PC-9 (cell line): ENCODE measurements at places on chromosomes 1 and 21. TPM values are rescaled to one million over a fixed set of nuclear protein-coding genes. Genes with fewer than 3 reads are reported as not detected.
A peak's percentile ranks its signal among the peaks of the same experiment; 100 is the strongest.

DNA sequence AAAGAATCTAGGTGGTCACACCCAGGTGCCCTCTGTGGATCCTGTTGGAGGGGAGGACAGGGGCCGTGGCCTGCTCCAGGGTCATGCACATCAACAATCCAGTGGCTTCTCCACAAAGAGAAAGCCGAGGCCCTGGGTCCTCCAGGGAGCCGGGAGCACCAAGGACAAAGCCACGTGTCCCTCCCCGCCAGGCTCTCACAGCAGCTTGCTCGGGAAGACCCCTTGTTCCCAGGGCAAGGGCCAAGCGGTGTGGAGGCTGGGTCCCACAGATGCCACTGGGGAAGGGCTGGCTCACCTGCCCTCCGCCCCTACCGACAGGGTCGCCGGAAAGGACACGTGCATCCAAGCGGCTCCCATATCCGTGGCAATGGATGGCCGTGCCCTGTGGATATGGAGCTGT, 192.9 kb upstream of the VAMP3 start:
- H3K27ac ChIP-seq: no peak overlapping the region
- H3K4me1 ChIP-seq: no peaks in the 10 kb centered on the region
- H3K4me3 ChIP-seq: no peak overlapping the region
- peaks cover 78% of the 10 kb centered on the region for H3K27me3 ChIP-seq

DNA sequence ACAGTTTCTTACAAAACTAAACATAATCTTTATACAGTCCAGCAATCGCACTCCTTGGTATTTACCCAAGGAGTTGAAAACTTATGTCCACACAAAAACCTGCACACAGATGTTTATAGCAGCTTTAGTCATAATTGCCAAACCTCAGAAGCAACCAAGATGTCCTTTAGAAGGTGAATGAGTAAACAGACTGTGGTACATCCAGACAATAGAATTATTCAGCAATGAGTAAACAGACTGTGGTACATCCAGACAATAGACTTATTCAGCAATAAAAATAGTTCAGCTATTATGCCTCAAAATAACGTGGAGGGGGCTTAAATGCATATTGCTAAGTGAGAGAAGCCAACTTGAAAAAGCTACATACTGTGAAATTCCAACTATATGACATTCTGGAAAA, 87.0 kb upstream of the GALNT2 start:
- H3K27ac ChIP-seq: no peak overlapping the region
- peaks cover 47% of the 10 kb centered on the region for H3K27me3 ChIP-seq
- no peaks in the 10 kb centered on the region for H3K36me3 ChIP-seq
- peaks cover 7% of the 10 kb centered on the region; the same call in 1 of the 2 replicates for H3K4me1 ChIP-seq
- H3K4me3 ChIP-seq: no peak overlapping the region

DNA sequence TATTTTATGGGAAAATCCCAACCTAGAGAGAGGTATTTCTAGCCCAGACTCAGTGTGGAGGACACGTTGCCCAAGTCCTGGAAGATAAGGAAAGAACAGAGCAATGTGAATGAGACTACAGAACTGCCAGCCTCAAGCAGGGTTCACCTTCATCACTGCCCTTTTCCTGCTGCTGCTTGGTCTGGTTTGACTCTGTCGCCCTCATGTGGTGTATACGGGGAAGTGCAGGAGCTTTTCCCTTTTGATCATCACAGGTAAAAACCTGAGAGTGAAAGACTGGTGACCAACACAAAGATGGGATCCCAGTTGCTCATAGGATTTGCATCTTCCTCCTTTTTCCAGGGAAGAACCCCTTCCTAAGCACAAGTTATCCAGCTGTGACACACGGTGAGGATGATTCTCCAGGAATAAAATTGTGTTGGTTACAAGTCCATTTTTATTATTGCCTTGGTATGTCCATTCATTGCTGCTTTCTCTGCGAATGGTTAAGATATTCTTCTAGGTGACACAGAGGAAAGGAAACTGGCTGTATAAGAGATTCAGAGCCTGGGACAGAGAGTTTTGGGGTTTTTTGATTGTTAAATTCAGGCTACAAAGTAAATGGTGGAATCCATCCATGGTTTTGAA, 89.5 kb upstream of the CD53 start:
- no peak overlapping the region for H3K27ac ChIP-seq
- H3K4me1 ChIP-seq: no peaks in the 10 kb centered on the region
- H3K36me3 ChIP-seq: no peaks in the 10 kb centered on the region
- H3K27me3 ChIP-seq: peaks cover 4% of the 10 kb centered on the region; the same call in 1 of the 2 replicates

DNA sequence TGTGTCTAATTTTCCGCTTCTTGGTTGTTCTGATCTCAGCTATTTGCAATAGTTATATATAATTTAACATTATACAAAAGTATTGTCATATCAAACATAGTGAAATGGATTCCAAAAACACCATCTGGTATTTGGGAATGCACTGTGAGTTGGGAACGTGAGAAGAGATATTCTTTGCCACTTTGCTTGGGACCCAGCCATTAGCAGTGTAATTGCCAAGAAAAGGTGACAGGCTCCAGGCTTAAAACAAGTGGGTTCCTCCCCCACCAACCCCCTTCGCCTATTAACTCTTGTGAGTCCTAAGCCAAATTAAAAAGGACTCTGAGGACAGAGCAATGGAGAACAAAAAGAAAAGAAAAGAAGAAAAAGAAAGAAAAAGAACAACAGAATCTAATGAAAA, 186.7 kb upstream of the NFIA start:
- H3K4me3 ChIP-seq: no peak overlapping the region
- no peak for DNase-seq
- no peaks in the 10 kb centered on the region for H3K27me3 ChIP-seq
- no peaks in the 10 kb centered on the region for H3K36me3 ChIP-seq
- H3K27ac ChIP-seq: no peak overlapping the region

DNA sequence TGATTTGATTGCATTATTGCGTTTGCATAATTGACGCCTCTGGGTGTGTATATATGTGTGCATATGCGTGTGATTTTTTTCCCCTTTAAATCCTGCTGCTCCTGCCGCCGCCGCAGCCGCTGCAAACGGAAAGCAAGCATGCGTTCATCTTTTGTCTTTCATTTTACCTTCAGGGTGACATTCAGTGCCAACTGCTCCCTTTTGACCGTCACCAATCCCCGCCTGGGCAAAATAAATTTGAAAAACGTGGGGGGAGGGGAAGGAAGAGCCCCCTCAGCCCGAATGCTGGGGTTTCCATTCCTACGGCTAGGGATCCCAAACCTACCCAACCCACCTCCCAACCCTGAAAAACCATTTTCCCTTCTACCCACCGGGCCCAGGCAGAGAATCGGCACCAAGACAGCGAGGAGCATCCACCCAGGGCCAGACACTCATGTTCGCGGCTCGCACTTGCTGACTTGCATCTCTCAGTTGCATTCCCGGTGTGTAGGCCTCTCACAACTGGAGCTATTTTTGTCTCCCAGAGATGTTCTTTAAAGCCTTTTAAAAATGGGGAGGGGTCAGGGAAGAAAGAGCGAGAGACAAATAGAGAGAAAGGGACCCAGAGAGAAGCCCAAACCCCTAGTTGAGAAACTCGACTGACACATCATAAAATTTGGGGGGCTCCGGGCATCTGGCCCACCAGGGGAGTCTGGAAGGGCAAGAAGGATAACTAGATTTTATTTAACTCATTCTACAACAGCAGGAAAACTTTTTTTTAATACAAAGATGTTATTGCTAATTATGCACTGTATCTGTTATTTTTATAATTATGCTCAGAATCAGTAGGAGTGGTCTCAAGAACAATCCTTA, 367.1 kb upstream of the ESRRG start:
- no peaks in the 10 kb centered on the region for H3K4me1 ChIP-seq
- H3K27me3 ChIP-seq: no peaks in the 10 kb centered on the region; the same call in 1 of the 2 replicates
- H3K36me3 ChIP-seq: no peaks in the 10 kb centered on the region
- H3K27ac ChIP-seq: no peak overlapping the region

TRIM46 gene
- total RNA-seq: 6.0 and 6.2 TPM in 2 replicates

- no peak overlapping the region for H3K4me3 ChIP-seq
- DNase-seq: no peak
- H3K4me1 ChIP-seq: no peaks in the 10 kb centered on the region
- H3K36me3 ChIP-seq: no peaks in the 10 kb centered on the region
- H3K27ac ChIP-seq: no peak overlapping the region
- H3K27me3 ChIP-seq: peaks cover 32% of the 10 kb centered on the region; the same call in 1 of the 2 replicates
These were observed 22.1 kb downstream of the LRRC52 start for GRCh38 chr1:165565751-165566490.

ACTL8 gene
- total RNA-seq: 0.55 and 0.68 TPM in 2 replicates

GRCh38 chr21:25952306-25952705, 217.5 kb downstream of the GABPA start:
- no peak overlapping the region for H3K4me3 ChIP-seq
- 0 out of 2 replicates have a peak, but pooled peaks cover 2% of the 10 kb centered on the region for H3K36me3 ChIP-seq
- no peaks in the 10 kb centered on the region for H3K4me1 ChIP-seq
- no peak overlapping the region for H3K27ac ChIP-seq
- no peaks in the 10 kb centered on the region for H3K27me3 ChIP-seq

DNA sequence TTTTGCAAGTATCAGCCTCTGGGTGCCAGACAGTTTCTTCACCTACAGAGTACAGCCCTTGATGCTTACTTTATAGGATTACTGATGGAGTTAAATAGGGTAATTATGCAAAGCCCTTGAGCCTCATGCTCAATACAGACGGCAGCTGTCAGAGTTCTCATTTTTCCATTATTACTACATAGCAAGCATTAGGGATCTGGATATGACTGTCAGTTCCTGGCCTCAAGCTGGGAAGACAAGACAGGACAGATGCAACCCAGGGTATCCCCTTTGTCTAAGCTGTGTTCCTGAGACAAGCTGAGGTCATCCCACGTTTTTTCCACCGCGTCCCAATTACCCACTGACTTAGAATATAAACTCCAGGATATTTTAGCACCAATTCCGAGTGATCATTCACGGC, 94.4 kb downstream of the SLC35F3 start:
- peaks cover 18% of the 10 kb centered on the region for H3K4me1 ChIP-seq
- H3K4me3 ChIP-seq: no peak overlapping the region
- no peak for DNase-seq
- no peak overlapping the region for H3K27ac ChIP-seq
- no peaks in the 10 kb centered on the region for H3K36me3 ChIP-seq

DNA sequence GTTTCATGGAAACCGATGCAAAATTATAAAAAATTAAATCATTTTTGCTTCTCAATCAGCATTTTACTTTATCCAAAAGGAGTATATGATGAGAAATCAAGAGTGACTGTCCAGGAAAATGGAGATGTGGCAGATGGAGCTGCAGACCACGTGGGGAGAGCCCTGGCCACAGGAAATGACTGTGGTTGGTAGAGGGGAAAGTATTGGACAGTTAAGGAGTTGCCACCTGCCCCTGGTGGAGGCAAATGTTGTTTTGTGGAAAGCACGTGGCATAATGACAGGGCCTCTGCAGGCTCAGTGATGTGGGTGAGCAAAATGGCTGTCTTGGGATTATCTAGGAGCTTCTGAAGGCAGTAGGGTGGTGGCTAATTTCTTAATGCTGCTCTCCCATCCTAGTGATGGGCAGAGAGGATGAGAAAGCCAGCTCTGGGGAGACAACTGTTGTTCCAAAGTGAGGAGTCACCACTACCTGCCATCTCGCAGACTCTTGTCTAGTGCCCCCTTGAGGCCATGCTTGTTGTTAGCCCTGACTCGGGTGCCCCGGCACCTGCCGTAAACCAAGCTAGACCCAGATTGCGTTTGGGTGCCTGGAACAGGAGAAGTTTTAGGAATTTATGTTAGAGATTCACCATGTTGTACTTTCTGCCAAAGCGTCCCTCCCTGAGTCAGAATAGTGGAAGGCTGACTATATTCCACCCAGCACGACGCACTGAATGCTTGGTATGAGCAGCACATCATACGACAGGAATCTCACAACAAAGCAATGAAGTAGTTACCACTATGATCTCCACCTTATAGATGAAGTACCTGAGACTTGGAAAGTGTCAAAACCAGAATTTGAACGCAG, 144.0 kb downstream of the ROR1 start:
- no peak overlapping the region for H3K4me3 ChIP-seq
- H3K27ac ChIP-seq: no peak overlapping the region
- H3K36me3 ChIP-seq: 0 out of 2 replicates have a peak, but pooled peaks cover 8% of the 10 kb centered on the region
- H3K27me3 ChIP-seq: no peaks in the 10 kb centered on the region
- DNase-seq: no peak

GRCh38 chr1:212554401-212554800, 54.2 kb upstream of the ATF3 start:
- H3K4me3 ChIP-seq: no peak overlapping the region
- no peaks in the 10 kb centered on the region for H3K36me3 ChIP-seq
- no peak for DNase-seq
- H3K4me1 ChIP-seq: peaks cover 4% of the 10 kb centered on the region; the same call in 1 of the 2 replicates
- no peaks in the 10 kb centered on the region for H3K27me3 ChIP-seq

SDHB gene
- total RNA-seq: 101 and 123 TPM in 2 replicates

- no peaks in the 10 kb centered on the region for H3K36me3 ChIP-seq
- H3K27me3 ChIP-seq: no peaks in the 10 kb centered on the region
- H3K27ac ChIP-seq: no peak overlapping the region
- H3K4me3 ChIP-seq: no peak overlapping the region
These were observed 243.4 kb downstream of the ADGRL2 start for GRCh38 chr1:82044111-82044510.

- peak overlapping the region; percentile 83 for H3K27ac ChIP-seq
- H3K4me1 ChIP-seq: peaks cover 28% of the 10 kb centered on the region
- no peak for DNase-seq
- H3K4me3 ChIP-seq: no peak overlapping the region
- no peaks in the 10 kb centered on the region for H3K36me3 ChIP-seq
- H3K27me3 ChIP-seq: no peaks in the 10 kb centered on the region
These were observed 8.2 kb downstream of the XKR8 start for GRCh38 chr1:27967884-27968466.

- H3K36me3 ChIP-seq: no peaks in the 10 kb centered on the region
- no peaks in the 10 kb centered on the region for H3K4me1 ChIP-seq
- no peak overlapping the region for H3K27ac ChIP-seq
- no peak overlapping the region for H3K4me3 ChIP-seq
- H3K27me3 ChIP-seq: no peaks in the 10 kb centered on the region
These were observed 63.0 kb downstream of the KCNJ15 start for GRCh38 chr21:38319781-38320180.

- H3K4me3 ChIP-seq: no peak overlapping the region
- H3K27me3 ChIP-seq: no peaks in the 10 kb centered on the region
- H3K4me1 ChIP-seq: no peaks in the 10 kb centered on the region
- H3K27ac ChIP-seq: no peak overlapping the region
- no peaks in the 10 kb centered on the region for H3K36me3 ChIP-seq
- peak; percentile 22 for DNase-seq
These were observed 64.0 kb downstream of the SLC19A1 start for GRCh38 chr21:45478115-45478801.

DNA sequence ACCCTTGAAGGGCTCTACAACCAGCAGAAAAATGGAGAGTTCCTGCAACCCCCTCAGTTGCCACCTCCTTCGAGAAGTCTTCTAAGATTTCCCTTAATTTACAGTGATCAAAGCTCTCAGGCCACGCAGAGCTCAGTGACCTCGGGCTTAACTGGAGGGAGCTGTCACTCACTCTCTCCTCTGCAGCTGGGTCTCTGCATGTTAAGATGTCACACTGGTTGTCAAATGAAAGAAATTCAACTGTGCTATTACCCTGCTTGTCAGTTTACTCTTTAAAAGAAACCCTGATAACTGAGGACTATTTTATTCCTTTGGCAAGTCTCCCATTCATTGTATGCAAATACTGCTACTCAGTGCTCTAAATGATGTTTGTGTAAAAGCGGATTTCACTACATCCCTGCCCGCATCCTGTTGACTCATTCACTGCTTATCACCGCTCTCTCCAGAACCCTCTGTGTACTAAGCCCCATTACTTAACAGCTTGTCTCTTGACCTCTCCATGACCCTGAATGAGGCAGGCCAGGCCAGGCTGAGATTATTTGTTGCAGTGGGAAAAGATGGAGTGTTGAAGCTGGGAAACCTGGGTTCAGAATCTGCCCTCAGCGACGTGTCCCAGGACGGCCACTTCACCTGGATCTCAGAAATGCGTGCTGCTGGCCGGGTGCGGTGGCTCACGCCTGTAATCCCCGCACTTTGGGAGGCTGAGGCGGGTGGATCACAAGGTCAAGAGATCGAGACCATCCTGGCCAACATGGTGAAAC, 13.7 kb downstream of the DHRS3 start:
- no peak overlapping the region; the same call in 1 of the 2 replicates for H3K4me3 ChIP-seq
- H3K4me1 ChIP-seq: peaks cover 56% of the 10 kb centered on the region
- no peaks in the 10 kb centered on the region for H3K27me3 ChIP-seq

KRTAP12-2 gene
- total RNA-seq: not detected in 2 replicates
